Fibroblast of skin of right quadriceps (primary cell): ENCODE measurements at places on chromosomes 7 and 10.

- DNase-seq, result peak; percentile 64
These were observed 63.4 kb upstream of the DNAJB6 start for GRCh38 chr7:157273208-157274093.

DNA sequence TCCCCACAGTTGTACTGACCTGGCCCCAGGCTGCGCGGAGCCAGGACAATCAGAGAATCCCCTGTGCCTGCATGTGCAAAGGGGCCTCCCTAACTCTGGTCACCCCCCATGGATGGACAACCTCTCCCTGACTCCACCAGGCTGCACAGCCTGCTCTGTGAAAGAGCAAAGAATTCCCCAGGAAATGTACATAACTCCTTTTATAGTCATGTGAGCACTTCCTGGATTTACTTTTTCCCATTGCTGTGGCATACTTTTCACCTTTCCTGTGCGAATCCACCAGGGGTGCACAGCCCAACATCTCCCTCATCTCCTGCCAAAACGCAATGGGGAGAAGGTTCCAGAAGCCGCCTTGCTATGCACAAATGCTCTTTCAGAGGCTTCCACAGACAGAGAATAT, 27.9 kb downstream of the FGFR2 start:
- no peak for DNase-seq

DNA sequence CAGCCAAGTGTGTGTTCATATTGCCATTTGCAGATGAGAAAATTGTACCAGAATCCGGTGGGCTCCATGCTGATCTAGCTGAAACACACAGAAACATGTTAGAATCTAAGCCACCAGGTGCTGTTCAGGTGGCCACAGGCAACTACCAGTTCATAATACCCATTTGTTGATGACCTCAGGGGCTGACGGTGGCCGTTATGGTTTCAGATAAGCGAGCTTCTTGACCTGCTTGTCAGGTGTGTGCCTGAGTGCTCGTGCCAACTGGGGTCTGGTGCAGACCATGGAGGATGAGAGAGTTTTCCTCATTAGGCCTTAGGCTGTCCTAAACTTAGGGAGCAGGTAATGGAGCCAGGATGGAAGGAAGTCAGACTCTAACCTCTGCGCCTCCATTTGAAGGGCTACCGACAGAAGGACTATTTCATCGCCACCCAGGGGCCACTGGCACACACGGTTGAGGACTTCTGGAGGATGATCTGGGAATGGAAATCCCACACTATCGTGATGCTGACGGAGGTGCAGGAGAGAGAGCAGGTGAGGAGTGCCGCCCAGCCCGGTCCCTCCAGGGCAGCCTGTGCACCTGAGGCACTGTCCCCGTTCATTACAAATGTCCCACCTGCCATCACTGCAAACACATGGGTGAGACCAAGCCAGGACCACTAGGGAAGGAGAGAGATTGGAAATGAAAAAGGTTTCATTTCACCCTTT, 53.1 kb downstream of the MKI67 start:
- DNase-seq, result no peak

DNA sequence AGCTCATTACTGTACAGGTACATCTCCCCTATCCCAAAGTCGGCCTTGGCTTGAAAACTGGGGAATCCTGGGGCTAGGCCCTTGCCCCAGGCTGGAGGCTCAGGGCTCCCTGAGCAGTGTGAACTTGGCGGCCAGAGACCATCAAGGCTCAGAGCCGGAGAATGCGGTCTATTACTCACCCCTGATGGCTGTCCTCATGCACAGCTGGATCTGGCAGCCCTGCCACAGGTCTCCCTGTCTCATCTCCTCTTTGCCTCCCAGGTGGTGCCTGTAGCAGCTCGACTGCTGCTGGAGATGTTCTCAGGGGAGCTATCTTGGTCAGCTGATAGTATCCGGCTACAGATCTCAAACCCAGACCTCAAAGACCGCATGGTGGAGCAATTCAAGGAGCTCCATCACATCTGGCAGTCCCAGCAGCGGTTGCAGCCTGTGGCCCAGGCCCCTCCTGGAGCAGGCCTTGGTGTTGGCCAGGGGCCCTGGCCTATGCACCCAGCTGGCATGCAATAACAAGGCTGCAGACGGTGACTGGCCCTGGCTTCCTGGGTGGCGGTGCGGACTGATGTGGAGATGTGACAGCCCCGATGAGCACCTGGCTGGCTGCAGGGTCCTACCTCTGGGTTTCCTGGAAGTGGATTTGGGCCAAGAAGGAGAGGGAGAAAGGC, 10.7 kb downstream of the IRF5 start:
- no peak for DNase-seq

DNA sequence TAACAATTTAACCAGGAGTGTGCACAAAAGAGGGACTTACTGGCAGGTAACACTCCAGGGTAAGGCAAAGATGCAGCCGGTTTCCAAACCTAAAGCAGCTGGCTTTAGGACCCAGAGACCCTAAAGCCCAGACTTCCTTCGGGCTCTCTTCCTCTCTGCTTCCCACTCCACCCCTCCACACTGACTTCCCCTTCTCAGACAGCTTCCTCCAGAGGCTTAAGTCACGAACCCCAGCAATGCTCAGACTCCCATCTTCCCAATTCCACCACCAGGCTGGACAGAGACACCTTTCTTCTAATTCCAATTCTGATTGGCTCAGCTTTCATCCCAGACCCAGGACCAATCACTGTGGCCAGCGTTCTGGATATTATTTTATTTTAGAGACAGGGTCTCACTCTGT, 24.8 kb downstream of the STYXL1 start:
- no peak for DNase-seq

- DNase-seq, result no peak
These were observed 88.8 kb downstream of the SEMA3C start for GRCh38 chr7:80830010-80830409.
